AG10803 (cell line): ENCODE measurements at places on chromosomes 16 and 17.

- peak; percentile 55 for DNase-seq
Measured at GRCh38 chr17:50866950-50867362, 802 bp upstream of the TOB1 start.

DNA sequence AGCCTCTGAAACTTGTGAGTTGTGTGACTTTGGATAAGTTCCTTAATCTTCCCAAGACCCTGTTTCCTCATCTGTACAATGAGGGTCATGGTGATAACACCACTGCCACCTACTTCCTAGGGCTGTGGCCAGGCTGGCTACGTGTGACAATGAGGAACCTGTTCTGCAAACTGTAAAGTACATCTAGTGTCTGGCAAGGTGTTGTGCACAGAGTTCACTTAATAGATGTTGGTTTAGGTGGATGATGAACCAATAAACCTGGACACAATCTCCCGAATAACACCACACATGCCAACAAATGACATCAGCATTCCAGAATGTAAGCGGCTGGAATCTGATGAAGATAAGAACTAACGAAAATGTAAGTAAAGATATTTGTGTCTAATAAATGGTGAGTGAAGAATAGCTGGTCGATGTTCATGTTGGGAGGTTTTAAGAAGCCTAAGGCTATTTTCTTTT is 82.3 kb downstream of the MARCHF10 start:
- no peak for DNase-seq

- peak; percentile 25 for DNase-seq
Measured at GRCh38 chr16:65274566-65274965, 152.7 kb upstream of the CDH11 start.

- DNase-seq, result no peak
Measured at GRCh38 chr17:62090021-62090824, 25.1 kb upstream of the MED13 start.

GRCh38 chr17:67411397-67411796 is 34.3 kb downstream of the PITPNC1 start:
- no peak for DNase-seq

DNA sequence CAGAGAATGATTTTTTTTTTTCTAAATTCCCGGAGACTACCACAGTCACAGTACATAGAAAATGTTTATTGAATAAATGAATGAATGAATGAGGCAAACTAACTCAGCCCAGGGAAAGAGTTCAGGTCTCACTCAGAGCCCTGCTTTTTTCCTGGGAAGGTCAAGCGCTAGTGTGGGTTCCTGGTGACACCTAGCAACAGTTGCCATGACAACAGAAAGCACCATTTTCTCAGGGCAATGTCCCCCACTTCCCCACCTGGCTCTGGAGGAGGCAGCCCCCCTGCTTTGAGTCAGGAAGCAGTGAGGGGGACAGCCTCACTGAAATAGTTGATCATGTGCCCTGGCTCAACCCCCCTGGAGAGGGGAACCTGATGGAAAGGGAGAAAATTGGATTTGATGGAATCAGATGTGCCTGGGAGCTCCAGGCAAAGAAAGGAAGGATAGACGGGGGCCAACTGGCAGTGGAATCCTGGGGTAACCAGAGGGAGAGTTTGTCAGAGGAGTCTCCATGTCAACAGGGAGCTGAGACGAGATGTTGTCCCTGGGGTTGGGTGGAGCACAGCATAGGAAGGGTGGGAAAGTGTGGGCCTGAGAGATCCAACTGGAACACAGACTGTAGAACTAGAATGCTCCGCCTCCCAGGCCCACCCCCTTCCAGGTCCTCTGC is 242.2 kb upstream of the CCL2 start:
- no peak for DNase-seq

DNA sequence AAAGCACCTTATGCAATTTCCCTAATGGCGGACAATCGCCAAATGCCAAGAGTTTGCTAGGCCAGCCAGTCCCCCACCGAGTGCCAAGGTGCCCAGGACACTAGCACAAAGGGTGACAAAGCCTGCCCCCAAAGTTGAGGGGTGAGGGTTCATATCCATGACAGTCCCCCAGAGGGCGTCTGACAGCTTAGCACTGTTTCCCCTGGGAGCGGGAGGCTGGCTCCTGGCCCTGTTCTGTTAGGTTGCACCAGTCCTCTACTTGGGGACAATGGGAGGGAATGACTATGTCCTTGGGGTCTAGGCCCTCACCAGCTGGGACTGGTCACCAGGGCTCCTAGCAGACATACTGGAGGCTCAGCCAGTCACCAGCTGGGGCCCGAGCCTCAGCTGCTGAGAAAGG is 66.9 kb downstream of the MYO18A start:
- no peak for DNase-seq

DNA sequence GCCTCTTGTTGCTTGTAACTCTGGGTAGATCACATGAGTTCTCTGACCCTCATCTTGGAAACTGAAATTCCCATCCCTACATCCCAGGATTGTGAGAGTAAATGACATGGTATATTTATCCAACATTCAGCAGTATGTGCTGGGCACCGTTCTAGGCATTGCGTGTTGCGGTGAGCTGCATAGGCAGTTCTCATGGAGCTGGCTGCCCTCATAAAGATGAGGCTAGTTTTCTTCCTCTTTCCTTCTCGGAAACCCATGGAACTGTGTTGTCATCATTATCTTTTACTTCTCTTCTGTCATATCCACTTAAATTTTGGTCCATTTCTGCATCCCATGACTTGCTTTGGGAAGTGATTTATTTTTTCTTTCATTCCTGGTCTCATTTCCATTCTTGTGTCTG is 17.2 kb downstream of the CMIP start:
- no peak for DNase-seq

DNA sequence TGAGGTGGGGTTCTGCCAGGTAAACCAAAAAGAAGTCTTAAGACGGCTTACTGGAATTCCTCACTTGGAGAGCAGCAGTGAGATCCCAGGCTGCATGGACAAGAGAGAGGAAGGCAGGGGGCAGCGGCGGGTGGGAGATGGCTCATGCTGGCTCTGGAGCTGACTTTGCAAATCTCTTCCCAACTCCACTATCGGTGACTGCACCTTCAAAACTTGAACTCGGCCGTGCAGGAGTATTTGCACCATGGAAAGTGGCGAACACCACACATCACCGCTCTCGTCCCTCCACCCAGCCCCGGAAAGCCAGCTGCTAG is 16.7 kb downstream of the CA5A start:
- DNase-seq, result no peak

DNA sequence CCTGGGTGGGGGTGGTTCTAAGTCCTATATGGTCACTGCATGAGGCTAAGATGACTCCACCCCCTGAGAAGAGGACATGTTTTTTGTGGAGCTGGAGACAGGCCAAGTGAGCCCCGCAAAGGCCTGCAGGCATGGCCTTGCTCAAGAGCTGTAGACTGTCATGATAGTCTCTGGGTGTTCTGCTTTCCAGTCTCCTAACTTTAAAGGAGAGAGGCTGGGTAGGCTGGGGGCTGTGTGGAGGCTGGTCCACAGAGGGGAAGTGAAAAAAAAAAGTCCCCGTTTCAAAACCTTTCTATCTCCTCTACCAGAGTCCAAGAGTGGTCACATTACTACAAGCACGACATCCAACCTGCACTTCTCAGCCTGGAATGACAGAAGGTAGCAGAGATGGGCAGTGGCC is 27.1 kb downstream of the CDRT4 start:
- DNase-seq, result no peak

- DNase-seq, result no peak
Measured at GRCh38 chr17:15145621-15146020, 119.5 kb downstream of the PMP22 start.

- DNase-seq, result no peak
Measured at GRCh38 chr16:68384288-68385161, 63.8 kb downstream of the SMPD3 start.

DNA sequence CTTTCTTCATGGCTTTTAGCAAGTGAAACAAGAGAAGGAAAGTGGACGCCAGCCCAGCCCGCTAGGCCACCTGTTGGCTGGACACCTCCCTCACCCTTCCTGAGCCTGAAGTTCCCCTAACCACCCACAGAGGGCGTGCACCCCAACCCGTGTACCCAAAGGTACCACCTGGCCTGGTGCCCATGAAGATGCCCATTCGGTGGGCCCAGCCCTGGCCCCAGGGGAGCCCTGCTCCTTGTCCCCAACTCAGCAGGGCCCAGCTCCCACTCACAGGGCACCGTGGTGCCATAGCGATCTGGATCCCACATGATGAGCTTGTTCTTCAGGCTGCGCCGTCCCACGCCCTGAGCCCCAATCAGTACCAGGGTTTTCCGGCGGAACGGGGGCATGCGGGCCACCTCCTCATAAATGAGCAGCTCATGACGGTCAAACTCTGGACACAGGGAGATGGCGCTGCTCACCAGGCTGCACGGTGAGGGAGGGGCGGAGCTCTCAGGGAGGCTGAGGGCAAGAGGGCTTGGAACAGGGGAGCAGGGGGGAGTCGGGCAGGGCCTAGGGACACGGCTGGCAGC is 26.8 kb downstream of the MPP2 start:
- DNase-seq, result peak; percentile 3

DNA sequence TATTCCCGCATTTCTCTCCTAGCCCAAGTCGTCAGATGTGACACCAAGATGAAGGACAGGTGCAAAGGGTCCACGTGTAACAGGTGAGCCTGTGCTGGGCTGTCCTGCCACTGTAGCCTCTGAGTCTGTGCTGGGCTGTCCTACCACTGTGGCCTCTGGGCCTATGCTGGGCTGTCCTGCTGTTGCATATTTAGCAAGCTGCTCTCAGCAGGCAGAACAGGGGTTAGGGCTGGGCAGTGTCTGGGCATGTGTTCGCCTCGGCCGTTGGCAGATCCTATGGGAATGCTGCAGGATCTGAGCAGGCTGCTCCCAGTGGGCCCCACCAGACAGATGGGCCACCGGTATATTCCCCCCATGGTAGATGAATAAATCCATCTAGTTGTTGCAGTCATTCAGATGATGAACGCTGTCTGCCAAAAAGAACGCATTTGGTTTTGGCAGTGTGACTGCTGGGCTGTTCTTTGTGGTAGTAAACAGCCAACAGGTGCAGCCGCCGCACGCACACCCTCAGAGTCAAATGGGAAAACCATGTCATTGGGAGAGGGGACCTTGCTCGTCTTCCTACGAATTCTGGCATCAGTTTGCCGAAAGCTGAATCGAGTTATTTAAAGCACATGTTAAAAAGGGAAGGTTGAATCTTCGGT is 49.2 kb downstream of the CRISPLD2 start:
- no peak for DNase-seq

GRCh38 chr16:88479793-88480760 is 27.0 kb downstream of the ZFPM1 start:
- DNase-seq, result no peak

GRCh38 chr17:10762037-10762436 is 32.2 kb upstream of the TMEM220 start:
- no peak for DNase-seq

DNA sequence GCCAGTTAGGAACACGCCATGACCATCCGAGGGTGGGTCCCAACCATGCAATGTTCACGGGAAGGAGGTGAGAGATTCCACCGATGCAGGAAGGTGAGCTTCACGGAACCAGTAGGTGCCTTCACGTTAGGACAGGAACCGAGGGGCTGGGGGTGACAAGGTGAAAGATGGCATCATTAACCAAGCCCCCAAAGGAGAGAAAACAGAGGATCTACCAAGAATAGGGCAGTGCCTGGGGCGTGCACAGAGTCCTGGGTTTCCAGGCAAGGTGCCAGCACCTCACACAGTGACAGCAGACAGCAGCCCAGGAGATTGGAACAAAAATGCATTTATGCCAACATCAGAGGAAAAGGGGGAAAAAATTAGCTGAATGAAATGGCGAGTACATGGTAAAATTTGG is 137.9 kb downstream of the GSG1L start:
- DNase-seq, result no peak
